Activated T-helper 1 cell treated with anti-CD3 and anti-CD28 coated beads, Interleukin-2, amount 50 U/mL, for 16 hours (primary cell): ENCODE measurements at places on chromosomes 3 and 15.

GRCh38 chr3:121606106-121606505, 12.9 kb downstream of the FBXO40 start:
- no peak for DNase-seq

GRCh38 chr3:16837602-16838001, 47.2 kb upstream of the PLCL2 start:
- DNase-seq: no peak

DNA sequence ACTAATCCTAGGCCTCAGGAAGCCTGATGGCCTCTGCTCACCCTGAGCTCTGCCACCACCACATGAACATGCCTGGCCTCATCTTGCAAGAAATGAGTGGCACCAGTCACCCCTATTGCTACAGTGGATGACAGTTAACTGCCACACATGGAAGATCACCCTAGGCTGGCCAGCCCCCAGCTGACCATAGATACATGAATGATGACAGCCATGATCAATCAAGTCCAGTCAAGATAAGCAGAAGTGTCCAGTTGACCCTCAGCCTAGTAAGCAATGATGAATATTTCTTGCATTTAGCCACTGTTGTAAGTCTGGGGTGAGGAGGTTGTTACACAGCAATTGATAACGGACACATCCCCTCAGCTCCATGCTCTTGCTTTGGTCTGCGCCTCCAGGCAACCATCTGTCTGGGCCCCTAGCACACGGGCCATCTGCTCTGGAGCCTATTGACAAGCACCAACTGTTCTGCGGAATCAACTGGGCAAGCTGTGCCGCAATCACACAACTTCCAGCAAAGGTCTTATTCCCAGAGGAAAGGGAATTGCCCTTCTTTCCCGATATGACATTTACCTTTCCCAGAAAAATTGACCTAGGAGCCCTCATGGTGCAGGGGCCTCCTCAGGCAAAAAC, 2.2 kb upstream of the LYZL4 start:
- no peak for DNase-seq

DNA sequence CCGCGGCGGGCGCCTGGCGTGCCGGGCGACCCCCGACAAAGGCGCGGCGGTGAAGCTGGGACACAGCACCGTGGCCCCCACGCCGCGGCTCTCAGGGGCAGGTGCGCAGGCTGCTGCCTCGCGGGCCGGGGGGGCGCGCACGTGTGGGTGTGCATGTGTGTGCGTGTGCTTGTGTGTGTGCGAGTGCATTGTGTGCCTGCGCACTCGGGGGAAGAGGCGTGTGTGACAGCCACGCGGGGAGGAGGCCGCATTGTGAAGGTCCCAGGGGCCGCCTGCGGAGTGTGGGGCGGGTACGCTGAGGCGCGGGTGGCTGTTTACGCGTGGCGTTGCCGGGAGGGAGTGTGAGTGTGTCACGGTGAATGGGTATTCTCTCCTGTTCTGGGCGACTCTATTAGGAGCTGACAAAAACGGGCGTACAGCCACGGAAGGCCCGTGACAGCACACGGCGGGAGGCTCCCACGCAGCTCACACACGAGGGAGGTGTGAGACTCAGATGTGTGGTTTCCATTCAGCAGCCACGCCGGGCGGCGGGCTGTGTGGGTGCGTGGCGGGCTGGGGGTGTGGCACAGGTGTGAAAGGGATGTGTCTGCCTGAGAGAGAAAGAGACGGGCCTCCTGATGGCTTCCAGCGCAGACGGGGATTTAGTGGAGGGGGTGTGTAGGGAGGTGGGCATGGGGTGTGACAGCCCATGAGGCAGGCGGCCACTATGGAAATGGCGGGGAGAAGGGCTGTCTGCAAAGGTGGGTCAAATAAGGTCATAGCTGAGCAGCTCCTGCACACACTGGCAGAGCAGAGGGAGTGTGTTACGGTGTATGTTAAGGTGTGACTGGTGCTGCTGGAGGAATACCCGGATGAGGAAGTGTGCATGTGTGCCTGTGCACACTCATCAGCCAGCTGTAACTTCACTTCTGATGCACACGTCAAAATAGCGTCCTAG, 750 bp downstream of the PODXL2 start:
- no peak for DNase-seq

GRCh38 chr3:111810909-111811308, 48.2 kb upstream of the PHLDB2 start:
- no peak for DNase-seq

DNA sequence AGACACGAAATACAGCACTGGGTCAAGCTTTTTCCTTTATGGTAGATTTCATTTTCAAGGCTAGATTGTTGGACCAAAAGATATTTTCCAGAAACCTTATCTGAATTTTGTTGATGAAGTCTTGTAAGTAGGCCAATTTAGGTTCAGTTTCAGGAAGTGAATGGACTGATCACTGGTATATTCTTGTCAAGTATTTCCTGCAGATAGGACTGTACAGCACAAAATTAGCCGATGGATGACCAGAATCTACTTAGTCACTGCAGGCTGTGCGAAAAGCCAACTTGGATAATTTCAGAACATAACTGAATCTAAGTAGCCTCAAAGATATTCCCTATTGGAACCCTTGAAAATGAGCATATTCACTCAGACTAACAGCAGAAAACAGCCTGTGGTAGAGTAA, 206.5 kb downstream of the NR1D2 start:
- no peak for DNase-seq

DNA sequence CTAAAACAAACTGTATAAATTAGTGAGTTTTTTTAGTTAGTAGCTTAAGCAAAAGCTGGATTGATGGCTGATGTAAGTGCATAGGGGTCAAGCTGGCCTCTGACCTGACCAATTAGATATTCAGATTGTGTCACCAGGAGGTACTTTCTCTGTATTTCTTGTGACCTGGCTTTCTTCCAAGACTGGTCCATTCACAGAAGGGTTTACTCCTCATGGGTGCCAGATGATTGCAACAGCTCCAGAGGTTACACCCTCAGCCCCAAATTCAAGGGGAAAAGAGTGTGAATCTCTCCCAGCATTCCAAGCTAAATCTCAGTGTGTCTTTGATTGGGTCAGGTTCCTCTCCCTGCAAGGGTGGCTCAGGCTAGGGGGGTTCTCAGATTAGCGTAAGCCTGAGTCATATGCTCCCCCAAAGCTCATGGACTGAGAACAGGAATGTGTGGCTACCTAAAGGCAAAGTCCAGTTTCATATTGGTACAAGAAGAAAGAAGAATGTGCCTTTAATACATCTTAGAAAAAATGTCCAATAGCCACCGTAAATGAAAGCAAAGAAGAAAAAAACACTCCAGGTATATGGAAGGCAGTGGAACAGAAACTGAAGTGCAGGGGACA, 16.5 kb downstream of the PML start:
- DNase-seq: no peak

- DNase-seq: no peak
Measured at GRCh38 chr15:86054338-86054737, 25.3 kb upstream of the AGBL1 start.

DNA sequence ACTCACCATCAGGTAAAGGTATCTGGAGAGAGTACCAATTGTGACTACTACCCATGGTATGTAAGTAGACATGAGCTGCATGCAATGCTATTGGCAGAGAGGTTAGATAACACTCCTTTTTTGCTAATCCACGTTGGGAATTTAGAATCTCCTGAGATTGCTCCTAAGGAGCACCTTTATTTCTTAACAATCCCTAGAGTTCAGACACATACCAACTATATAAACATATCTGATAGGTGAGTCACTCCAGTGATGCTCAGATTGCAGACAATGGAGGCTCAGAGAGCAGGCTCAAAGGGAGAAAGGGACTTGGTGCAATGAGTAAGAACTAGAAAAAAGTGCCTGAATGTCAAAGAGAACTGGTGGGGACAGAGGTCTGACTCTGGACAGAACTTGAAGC, 47.0 kb upstream of the LRRFIP2 start:
- no peak for DNase-seq

GRCh38 chr15:48408327-48408726, 77.1 kb downstream of the DUT start:
- DNase-seq: no peak

- no peak for DNase-seq
Measured at GRCh38 chr3:193248848-193249468, 7.9 kb downstream of the PLAAT1 start.

DNA sequence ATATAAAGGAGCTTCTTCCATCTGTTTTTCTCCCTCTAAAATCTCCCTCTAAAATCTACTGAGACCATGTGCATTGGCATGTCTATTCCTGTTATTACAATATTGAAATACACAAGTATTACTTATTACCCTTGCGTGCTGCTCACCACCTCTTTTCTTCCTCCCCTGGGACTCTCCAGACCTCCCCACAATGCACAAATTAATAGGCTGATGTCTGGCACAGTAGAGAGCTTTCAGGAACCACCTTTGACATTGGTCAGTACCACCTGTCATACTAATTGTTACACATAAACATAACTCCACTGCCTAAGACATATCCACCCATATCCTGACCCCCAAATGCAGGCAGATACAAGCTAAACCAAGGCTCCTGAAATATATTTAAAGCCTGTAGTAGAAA, 722.6 kb downstream of the FHIT start:
- no peak for DNase-seq

DNA sequence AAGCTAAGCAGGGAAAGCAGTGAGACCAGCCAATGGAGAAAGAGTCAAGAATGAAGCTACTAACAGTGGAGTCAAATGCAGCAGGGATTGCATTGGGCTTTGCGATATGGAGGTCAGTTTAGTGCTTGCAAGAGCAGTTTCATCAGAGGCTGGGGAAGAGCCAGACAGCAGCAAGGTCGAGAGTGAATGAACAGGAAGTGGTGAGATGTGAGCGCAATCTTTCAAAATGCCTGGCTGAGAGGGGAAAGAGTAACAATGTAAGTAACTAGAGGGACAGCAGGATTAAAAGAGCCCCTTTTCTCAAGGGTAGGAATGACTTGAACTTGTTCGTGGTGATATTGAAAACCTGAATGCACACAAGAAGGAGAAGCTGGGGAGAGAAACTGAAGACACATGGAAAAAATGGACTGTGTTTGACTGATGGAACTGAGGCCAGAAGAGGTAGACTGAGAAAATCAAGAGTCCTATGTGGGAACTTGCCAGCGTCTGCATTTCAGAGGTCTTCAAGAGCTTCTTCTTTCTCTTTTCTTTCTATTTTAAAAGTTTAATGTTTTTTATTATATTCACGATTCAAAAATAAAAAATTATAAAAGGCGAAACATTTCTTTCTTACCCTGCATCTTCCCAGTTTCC, 30.6 kb upstream of the GPR160 start:
- DNase-seq: no peak

GRCh38 chr3:42572278-42572677, 9.5 kb downstream of the SEC22C start:
- no peak for DNase-seq

DNA sequence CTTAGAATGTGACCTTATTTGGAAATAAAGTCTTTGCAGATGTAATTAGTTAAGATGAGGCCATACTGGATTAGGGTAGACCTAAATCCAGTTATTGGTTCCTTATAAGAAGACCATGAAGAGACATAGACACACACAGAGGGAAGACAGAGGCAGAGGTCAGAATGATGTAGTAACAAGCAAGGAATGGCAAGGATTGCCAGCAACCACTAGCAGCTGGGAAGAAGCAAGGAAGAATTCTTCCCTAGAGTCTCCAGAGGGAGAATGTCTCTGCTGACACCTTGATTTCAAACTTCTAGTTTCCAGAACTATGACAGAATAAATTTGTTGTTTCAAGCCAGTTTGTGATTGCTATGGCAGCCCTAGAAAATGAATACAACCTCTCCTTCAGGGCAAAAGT, 116.7 kb downstream of the WDR76 start:
- DNase-seq: no peak

GRCh38 chr15:97759363-97759762, 201.1 kb upstream of the ARRDC4 start:
- no peak for DNase-seq

GRCh38 chr3:38371541-38372213, 25.1 kb downstream of the XYLB start:
- DNase-seq: no peak

DNA sequence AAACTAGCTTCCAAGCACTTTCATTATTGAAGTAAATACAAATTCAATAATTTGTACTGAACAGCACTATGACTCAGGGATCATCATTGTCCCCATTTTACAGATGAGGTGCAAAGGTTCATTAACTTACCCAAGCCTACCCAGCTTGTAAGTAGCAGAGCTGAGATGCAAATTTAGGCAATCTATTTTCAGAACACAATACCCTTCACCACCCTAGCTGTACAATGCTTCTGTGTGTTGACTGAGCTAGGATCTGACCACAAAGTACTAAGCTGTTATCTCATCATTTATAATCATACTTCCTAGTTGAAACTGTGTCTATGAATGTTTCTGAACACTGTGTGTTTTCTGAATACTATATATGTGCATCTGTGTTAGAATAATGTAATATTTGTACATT, 3.2 kb upstream of the ILDR1 start:
- DNase-seq: no peak

DNA sequence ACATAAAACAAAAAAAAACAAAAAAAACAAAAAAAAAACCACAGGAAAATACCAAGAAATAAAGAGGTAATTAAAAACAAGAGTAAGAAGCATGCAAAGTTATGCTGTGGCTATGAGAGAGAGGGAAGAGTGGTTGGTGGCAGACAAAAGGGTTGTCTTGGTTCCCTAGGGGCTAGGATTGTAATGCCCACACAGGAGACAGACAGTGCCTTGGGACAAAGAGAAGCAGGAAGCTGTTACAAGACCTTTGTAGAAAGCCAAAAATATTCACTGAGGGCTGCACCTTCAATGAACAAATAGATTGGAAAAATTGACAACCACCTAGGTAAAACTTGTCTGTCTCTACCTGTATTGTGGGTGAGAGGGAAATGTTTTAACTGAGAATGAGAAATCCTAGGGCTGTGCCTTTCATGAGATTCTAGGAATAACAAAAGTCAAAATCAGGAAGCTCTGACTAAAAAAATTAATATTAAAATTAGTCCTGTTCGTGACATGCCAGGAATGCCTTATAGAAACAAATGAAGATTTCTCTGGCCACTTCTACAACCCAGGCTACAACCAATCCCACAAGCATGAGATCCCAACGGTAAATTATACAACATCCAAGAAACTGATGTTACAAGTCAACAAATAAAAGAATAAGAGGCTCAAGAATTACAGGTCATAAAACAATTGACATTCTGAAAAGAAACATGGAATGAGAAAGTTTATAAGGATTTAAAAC, 45.0 kb upstream of the PRICKLE2 start:
- no peak for DNase-seq

DNA sequence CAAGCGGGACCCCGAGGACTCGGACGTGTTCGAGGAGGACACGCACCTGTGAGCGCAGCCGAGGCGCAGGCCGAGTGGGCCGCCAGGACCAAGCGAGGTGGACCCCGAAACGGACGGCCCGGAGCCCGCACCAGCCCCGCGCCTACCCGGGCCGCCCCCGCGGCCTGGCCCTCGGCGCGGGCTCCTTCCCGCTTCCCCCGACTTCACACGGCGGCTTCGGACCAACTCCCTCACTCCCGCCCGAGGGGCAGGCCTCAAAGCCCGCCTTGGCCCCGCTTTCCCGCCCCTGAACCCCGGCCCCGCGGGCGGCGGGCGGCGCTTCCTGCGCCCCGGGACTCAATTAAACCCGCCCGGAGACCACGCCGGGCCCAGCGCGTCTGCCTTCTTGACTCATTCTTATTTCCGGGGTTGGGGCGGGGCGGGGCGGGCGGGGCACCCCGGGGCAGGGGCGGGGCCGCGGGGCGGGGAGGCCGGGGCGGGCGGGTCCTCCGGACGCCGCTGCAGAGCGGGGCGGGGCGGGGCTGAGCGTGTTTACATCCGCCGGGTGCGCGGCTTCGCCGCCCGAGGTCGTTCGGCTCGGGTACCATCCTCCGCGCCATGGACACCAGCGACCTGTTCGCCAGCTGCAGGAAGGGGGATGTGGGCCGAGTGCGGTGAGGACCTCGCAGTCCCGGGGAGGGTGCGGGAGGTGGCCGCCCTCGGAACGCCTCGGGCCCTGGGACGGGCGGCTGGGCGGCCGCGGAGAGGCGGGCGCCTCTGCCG, at the start of gene ABTB1:
Gene ABTB1 (plus strand): TSS at position 524 of the 762 bp plus-strand sequence. CDS start 74 bp downstream, at position 598.
- DNase-seq: peak; percentile 80
